ENCODE measurements at places on chromosomes 1 and 21.

DNA sequence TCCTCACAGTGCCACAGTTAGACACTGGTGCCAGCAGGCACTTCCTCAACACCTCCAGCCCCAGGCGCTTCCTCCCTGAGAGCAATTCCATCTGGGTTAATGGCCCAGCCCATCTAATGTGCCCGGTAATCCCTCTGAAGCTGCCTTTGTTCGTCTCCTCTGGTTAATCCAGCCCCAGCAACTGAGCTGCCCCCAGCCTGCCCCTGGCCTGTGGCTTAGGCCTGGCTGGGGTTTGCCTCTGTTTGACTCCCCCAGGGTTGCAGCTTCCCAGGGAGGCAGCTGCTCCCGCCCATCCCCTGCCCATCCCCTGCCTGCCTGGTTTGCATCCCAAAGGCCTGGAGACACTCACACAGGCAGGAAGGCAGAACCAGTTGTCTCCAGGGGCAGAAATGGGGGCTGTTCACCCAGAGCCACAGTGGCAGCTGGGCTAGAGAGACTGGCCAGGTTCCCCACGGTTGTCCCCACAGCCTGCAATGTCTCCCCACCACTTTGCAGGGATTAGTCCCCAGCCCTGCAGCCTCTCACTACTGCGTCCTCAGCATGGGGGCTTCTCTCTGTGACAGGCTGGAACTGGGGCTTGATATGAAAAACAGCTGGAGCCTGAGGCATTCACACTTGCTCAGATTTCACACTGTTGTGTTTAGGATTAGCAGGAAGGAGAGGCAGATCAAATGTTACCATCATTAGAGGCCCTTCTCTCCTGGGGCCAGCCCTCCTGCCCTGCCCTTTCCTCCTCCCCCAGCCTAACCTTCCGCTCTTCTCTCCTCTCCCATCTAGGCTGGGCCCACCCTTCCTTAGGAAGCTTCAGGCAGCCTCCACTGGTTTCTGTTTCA lies 120.2 kb downstream of the TLR5 start:
- DNase-seq: no peak

DNA sequence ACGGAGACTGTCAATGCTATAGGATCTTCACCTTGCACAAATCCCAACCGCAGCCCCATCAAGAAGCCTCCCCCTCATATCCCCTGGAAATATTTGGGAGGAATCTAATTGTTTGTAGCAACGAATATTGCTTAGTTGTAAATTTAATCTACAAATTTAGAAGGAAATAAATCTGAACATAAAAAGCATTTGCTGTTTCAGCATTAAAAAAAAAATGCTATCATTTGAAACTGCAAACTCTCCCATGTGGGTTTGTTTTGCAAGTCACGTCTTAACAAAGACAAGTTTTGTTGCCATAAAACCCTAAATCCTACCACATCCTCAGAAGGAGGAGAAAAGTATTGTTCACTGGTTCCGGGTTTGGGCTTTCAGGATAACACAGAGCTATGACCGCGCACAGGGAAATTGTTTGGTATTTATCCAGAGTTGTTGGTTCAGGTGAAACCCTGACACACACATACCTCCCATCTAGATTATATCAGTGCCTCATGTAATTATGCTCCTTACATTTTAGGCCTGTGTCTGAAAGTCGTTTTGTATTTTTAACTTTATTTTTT lies 279.6 kb downstream of the TM2D1 start:
- no peak for DNase-seq

DNA sequence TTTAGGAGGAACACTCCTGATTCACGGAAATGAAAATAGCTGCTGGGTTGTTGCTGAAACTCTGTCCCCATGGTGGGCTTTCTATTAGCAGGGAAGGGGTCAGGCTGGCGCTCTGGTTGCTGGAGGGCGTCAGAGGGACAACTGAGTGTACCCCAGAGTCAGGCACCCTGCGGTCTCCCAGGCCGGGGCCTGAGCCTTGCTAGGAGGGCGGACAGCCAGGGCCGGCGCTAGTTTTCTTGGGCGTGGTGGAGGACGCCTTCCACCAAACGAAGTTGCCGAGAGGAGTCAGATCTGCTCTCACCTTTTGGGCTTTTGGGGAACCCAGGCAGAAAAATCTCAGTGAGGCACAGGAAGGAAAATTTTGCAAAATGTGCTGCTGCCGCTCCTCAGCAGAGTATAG lies 54.8 kb downstream of the NGF start:
- no peak for DNase-seq

DNA sequence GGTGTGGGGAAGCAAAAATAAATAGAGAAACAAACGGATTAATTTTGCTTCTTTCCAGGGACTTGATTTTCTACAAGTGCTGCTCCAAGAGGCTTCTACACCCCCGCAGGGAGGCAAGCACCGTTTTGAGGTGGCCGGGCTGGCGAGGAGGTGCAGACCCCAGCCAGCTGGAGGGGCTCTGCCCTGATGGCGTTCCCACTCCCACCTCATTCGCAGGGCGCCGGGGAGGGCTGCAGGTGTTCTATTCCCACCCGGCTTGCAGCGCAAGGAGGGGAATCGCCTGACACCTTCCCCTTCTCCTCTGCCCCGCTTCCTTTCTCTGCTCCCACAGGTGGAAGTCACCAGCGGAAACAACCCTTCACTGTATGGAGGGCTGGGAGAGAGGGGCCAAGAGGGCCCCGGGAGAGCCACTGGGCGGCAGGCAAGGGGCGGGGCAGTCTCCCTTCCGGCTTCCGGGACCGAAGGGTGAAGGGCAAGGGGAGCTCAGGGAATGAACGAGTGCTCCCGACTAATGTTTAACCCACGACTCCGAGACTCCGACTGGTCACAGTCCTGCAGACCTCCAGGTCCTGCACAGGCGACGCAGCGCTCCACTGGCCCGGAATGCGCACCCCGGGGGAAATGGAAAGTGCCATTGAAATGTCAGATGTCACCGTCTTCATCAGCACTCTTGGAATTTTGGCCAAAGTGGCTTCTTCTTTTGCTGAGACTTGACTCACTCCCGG lies 29.1 kb downstream of the TEX35 start:
- DNase-seq: peak; percentile 5

DNA sequence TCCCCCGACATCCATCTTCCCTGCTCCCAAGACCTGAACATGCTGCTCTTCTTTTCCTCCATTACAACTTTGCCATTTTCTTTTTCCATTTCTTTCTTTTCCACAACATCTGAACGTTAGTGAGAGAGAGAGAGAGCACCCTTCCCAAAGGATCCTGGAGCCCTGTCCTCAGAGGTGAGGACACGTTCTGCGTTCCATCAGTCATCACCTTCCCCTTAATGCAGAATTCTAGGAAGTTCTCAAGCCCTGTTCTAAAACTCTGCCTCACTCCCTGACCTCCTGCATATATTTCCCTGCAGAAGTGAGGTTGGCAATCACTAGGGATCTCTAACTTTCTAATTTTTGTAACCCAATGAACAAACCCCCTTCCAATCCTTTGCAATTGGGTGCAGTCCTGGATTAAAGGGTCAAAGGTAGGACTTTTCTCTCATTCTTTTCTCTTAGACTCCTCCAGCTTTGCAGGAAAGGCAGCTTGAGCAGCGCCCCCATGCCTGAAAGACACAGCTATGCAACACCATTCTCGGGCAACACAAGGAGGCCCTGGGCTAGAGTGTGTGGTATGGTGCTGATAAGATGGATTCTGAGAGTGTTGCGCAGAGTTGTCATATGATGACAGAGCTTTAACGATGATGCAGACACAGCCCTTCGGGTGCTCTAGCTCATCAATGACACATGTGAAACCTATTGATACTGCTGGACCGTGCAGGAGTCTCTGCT lies 59.2 kb upstream of the TNR start:
- DNase-seq: no peak

GRCh38 chr1:108829498-108829916 lies 27.4 kb downstream of the AKNAD1 start:
- no peak for DNase-seq

DNA sequence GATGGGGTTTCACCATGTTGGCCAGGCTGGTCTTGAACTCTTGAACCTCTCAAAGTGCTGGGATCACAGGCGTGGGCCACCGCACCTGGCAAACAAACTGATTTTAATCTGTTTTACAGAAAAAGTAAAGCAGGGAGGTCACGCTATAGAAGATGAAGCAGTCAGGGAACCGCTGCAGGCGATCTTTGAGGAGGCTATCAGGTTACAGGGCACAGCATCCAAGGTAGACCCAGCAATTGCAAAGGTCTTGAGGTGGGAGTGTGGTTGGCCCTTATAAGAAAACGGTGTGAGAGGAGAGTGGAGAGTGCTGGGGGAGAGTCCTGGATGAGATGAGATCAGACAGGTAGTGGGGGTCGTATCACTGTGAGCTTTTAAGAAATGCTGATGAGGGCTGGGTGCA lies 2.6 kb upstream of the TMCO4 start:
- no peak for DNase-seq

DNA sequence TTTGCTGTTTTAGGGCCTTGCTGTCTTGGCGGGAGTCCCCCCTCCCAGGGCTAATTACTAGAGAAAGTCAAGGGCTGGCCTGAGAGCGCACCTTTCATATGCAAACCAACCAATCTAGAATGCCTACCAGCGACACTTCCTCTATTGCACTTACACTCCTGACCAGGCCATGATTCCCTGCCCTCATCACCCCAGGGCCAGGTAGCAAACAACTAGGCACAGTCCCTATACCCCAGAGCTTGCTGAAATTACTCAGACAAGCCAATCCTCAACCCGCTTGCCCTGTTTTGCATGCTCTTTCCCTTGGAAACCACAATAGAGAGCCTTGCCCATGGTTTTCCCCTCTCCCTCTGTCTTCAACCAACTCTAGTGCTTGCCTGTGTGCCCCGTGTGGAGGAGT lies 70.3 kb downstream of the URB2 start:
- DNase-seq: no peak

Data from stimulated activated CD4-positive, alpha-beta T cell treated with anti-CD3 and anti-CD28 coated beads, TNF-alpha, amount 100 ng/mL, for 4 hours (primary cell).